Occipital lobe (tissue), 3 donors: ENCODE measurements at places on chromosomes 2 and 18.

GRCh38 chr2:69755862-69756467 lies 14.0 kb downstream of the ANXA4 start:
- no peak for DNase-seq

GRCh38 chr2:166972002-166972401 lies 83.7 kb downstream of the XIRP2 start:
- DNase-seq = no peak

GRCh38 chr2:239266779-239267287 lies 134.0 kb downstream of the HDAC4 start:
- no peak for DNase-seq

DNA sequence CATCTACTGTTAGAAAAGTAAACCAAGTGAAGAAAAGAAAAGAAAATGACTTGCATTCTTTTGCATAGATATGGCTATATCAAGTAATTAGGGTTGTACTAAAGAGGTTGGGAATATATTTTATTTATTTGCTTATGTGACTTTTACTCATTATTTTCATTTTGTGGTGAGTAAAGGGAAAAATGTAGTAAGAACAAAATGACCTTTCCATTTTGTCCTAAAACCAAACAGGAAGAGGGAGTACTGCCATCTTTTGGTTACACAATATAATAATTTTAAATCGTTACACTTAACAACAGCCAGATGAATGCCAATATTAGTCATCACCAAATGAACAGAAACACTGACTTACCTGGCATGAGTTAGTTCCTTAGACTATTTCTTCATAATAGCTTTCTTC lies 47.3 kb upstream of the NDUFV2 start:
- DNase-seq = no peak

GRCh38 chr2:225630824-225631533 lies 231.5 kb downstream of the NYAP2 start:
- no peak for DNase-seq

DNA sequence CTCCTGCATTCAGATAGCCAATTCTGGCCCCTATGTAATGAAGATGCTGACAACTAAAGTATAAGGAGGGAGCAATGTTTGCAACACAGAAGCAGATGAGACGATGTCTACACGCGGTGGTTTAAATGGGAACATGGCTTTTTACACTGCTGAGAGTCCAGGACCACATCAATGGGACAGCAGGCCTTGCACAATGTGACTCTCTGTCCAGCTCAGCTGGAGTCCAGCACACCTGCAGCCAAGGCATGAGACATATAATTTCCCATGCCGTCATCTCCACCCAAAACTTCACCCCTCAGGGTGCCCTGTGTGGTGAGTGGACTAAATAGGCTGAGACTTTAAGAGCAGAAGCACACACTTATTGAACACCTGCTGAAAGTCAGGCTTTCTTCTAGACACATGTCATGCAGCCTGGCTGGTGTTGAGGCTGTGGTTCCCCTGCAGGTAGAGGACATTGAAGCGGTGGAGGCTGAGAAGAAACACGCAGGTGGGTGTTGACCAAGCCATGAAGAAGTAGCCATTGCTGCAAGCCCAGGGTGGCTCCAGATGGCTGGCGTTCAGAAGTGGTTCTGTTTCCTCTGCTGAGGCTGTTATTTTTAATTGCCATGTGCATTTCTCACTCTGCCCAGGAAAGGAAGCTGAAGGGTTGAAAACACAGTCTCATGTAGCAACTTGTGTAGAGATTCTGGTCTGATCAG lies 345.6 kb downstream of the MYCN start:
- no peak for DNase-seq

DNA sequence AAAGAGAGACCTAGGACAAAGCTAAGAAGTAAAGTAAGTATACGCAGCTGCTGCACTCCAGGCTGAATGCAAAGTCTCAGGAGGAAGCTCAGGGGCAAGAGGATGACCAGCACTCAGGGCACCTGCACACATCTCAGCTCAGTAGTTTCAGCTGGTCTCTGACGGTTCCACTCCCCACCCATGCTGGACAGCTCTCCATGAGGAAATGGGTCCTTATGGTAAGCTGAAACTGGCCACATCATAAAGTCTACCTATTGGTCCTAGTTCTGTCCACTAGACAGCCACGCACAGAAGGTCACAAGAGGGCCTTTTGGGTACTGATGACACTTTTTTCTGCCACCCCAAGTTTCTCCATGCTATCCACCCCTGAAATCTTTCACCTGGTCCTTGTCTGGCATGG lies 215.3 kb downstream of the TTC32 start:
- no peak for DNase-seq

GRCh38 chr18:46199515-46200147 lies 95.4 kb downstream of the HAUS1 start:
- no peak for DNase-seq

DNA sequence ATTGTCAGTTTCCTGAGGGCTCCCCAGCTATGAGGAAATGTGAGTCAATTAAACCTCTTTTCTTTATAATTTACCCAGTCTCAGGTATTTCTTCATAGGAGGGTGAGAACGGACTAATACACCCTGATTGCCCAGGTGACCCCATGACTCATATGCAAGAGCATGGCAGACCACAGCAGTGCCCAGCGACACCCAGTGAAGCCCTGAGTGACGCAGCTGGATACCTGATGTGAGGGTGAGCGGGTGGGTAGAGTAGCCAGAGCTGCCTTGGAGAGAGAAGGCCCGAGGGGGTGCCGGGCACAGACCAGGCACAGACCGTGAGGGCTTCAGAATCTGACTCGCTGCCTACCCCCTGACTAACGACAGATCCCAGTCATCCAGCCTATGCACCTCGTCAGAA lies 15.4 kb downstream of the ALPG start:
- no peak for DNase-seq

GRCh38 chr2:183162362-183162761 lies 38.1 kb downstream of the NUP35 start:
- DNase-seq = no peak

DNA sequence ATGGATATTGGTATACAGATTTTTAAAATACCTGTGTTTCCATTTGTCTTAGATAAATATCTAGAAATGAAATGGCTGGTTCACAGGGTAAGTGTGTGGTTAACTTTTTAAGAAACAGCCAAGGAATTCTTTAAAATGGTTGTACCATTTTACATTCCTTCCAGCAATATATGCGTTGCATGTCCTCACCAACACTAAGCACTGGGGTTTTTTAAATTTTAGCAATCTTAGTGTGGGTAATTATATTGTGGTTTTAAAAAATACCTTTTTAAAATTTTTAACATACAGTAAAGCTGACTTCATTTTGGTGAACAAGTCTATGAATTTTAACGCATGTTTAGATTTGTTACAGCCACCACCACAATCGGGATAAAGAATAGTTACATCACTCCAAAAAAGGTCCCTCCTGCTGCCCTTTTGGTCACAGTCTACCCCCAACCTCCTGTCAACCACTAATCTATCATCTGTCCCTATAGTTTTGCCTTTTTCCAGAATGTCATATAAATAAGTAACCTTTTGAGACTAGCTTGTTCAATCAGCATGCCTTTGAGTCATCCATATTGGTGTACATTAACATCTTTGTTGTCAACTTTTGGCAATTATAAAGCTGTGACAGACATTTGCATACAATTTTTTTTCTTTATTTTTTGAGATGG lies 128.1 kb upstream of the MSTN start:
- no peak for DNase-seq

- no peak for DNase-seq
These were observed 3.8 kb downstream of the SLC66A3 start for GRCh38 chr2:11158916-11159573.

- no peak for DNase-seq
These were observed 533.0 kb downstream of the TMX3 start for GRCh38 chr18:68181956-68182355.

DNA sequence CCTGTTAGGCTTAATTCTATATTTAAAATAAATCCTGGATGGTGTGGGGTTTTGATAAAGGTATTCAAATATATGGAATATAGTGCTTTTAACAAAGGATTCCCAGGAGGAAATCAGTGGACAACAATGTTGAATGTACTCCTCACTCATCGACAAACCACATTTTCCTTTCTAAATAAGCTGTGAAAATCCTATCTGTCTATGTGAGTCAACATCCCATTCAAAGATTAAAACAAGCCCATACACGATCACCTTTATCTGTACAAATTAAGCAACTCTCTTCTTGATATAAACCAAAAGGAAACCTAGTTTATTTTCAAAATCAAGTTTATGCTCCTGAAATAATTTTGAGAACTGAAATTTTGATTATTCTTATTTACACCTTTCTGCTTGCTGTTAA lies 153.4 kb downstream of the ERBB4 start:
- DNase-seq = no peak

DNA sequence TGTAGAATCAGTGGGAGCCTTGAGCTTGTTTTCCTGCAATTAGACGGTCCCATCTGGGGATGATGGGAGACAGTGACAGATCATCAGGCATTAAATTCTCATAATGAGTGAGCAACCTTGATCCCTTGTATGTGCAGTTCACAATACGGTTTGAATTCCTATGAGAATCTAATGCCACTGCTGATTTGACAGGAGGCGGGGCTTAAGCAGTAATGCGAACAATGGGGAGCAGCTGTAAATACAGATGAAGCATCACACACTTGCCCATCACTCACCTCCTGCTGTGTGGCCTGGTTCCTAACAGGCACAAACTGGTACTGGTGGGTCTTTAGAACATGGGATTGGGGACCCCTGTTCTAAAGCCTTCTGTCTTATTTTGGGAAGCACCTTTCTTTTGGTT lies 17.9 kb upstream of the NYAP2 start:
- DNase-seq = no peak

DNA sequence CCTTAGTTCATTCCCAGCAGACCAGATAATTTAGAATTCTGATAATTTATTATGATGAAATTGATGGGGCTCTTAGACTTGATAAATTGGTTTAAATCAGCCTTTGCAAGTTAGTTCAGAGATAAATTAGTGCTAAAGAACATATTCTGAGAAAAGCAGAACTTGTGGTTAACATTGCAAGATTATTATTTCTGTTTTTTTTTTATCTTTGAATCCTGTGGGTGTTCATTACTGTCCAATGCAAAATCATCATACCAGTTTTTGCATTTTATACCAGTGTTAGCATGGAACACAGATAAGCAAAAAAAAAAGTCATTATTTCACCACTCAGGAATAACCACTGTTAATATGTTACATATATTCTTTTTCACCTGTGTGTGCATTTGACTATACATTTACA lies 9.1 kb downstream of the SEPTIN2 start:
- DNase-seq = no peak
